Iris pigment epithelial cell (primary cell): ENCODE measurements at places on chromosomes 1 and 21.
A peak's percentile ranks its signal among the peaks of the same experiment; 100 is the strongest.

GRCh38 chr1:182003025-182003725 lies 58.3 kb downstream of the ZNF648 start:
- DNase-seq, result no peak

GRCh38 chr1:182332261-182333060 lies 59.1 kb downstream of the GLUL start:
- no peak for DNase-seq

DNA sequence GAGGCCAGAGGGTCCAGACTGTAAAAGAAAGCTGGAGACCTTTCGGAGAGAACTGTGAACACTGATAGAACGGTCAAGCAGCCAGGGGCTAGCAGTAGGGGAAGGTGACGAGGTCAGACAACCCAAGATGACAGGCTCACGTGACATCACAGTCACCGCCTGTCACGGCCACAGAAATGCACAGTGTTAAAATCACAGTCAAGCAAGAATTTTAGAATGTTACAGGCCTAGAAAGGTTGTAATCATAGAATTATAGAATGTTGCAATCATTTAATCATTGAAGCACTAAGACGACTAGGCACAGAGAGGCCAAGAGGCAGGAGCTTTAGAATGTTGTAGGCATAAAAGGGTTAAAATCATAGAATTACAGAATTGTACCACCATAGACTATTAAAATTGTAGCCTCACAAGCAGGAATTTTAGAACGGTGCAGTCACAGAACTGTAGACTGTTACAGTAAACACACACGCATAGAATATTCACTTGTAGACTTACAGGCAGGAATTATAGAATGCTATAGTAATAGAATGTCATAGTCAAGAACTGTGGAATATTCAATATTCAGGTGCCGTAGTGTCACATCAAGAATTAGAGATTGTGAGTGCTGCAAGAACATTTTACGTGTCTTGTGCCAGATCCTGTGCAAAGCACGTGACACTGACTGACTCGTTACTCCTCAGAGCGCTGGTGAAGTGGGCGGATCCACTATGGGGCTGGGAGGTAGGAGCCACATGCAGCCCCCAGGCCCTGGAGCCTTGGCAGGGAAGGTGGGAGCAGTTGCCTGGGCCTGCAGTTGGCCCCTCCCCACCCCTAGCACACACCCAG lies 118.1 kb downstream of the EPHB2 start:
- peak; percentile 52 for DNase-seq

DNA sequence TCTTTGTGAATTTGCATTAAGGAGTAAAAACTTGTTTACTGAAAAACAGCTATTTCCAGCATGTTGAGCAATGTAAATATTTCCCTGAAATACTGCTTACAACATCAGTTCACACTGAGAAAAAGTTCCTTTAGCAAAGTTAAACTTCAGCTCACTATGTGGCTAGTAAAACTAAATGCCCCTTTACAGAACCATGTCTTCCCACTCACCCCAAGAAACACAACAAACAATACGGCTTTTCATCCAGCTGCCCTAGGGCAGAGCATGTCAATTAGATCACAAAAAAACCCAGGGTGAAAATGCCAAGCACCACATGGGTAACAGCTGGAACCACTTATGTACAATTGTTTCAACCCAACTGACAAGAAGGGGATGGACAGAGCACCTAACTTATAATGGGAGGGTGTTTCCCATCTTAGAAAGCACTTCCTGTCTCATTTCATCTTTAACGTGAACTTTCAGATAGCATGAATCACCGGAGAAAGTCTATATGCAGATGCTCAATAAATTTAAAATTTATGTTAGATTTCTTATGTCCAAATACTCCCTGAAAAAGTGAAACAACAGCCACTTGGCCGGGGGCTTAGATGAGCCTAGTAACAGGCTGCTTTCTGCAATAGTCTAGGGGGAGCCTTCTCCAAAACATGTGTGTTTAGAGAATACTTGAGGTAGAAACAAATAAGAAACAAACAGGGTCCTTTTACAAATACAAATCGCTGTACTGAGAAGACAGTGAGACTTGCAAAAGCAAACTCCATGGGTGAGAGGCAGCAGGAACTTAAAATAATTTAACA lies 6.6 kb downstream of the NID1 start:
- peak; percentile 45 for DNase-seq

- no peak for DNase-seq
These were observed 1038.9 kb downstream of the BRINP3 start for GRCh38 chr1:189438808-189439207.

DNA sequence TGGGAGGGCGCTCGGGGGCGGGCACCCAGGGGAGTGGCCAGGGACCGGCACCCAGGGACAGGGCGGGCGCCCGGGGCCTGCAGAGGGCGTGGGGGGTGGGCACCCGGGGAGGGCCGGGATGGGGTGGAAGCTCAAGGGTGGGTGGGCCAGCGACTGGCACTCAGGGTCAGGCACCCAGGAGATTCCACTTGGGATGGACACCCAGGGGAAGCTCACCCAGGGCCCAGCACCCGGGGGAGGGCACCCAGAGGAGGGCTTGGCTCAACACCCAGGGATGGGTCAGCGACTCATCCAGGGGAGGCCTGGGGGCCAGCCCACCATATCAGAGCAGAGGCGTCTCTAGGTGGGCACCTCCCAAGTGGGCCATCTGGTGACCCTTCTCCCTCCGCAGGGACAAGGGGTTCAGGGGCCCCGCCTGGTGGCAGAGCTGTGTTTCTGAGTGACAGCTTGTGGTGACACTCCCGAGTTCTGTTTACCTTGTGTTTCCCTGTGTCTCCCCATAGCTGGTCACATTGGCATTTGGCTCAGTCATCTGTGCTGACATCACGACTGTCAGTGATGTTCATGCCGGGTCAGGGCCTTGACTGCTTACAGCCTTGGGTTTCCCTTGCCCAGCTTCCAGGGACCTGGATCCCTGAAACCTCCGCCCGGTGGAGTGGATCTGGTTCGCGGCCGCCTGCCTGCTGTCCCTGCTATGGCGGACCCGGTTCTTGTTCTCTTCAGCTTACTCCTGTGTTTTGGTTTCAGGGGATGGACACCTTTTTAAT lies 749 bp downstream of the IBA57 start:
- peak; percentile 52 for DNase-seq

GRCh38 chr1:232328486-232329102 lies 301.3 kb downstream of the SIPA1L2 start:
- peak; percentile 37 for DNase-seq

- DNase-seq, result peak; percentile 51
These were observed 16.5 kb downstream of the STK40 start for GRCh38 chr1:36369061-36369861.

- DNase-seq, result peak; percentile 68
These were observed 550 bp upstream of the SYT11 start for GRCh38 chr1:155858800-155859233.

DNA sequence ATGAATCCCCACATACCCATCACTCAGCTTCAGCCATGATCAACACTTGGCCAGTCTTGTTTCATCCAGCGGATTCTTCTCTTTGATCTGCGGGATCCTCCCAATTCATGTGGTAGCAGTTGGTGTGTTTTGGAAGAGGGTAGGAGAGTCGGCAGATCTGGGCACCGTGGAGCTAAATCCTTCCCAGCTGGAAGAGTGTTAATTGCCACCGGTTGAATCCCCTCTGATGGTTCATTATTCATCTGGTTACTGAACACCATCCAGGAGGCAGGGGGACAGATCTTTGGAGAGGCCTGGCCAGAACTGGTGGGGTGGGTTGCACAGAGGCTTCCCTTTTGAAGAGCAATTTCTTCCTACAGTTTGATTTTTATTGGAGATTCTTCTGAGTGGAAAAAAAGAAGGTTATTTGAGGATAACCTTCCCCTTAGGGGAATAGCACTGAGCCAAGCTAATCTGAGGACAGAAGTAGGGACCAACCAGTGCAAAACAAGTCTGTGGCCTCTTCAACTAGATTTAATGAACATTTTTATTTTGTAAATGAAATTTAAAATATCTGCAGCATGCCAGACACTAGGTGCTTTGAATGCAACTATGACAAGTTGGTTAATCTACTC lies 8.1 kb downstream of the NFASC start:
- no peak for DNase-seq

DNA sequence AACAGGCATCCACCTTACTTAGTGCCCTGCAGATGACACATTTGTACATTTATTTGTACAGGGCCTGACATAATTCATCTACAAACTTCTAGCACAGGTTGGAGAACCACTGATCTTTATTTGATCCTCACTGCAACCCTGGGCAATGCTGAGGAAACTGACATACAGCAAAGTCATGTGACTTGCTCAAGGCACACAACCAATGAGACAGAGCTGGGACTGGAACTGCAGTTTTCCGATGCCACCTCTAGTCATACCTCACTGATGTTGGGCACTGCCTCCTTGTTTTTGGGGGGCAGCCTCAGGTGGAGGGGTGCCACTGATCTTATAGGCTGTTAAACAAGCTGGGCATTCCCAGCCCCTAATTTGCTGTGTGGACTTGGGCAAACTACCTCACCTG lies 3.4 kb downstream of the PROK1 start:
- DNase-seq, result no peak

GRCh38 chr1:178145605-178146004 lies 51.7 kb downstream of the RASAL2 start:
- no peak for DNase-seq
